ENCODE measurements at places on chromosomes 6 and 20.

- DNase-seq: no peak
Measured at GRCh38 chr6:137402143-137402680, 92.0 kb downstream of the OLIG3 start.

DNA sequence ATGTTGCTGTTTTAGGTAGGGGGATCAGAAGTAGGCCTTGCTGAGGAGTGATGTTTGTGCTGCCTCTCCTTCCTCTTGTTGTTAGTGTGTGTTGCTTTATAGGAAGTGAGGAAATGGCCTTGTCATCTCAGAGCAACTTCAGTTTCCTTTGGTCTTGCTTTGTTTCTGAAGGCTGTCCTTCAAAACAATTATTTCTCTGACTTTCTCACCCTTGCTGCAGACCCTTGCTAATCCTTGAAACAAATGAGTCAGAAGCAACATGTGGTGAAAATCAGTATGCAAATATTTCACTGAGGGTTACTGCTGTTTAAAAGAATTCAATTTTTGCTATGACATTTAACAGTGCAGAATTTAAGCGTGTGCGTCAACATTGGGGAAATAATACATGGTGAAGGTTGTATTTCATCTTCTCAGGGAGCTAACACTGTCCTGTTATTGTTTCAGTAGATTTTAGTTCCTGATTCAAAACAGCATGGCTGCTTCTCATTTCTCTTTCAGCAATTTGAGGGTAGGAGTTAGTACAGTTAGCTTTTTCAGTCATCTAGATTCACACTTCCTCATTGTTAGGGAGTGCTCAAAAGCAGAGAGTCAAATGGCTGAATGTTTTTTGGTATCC lies 13.8 kb downstream of the RNF144B start:
- DNase-seq: no peak

DNA sequence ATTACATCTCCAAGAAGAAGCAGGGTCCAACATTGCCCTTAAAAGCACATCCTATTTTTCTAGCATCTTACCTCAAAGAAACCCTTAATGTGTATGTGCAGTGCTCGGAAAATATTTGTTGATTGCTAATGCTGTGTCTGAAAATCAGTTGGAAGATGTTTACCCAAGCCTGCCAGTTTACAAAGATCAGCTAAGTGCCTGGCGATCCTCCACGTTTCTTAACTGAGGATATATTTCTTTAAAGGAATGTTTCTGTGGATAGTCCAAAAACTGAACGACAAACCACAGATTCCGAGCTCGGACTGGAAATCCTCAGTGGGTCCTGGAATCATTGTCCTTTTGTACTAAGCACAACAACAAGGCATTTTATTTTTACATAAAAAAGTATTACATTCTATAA lies 595.7 kb upstream of the ARID1B start:
- no peak for DNase-seq

- DNase-seq: no peak
Measured at GRCh38 chr20:13336308-13337089, 115.4 kb downstream of the ISM1 start.

- DNase-seq: no peak
Measured at GRCh38 chr6:131572686-131573415, at the start of gene ARG1. Gene ARG1 (plus strand): TSS chr6:131573226. CDS start chr6:131573283, 57 bp downstream.
